Activated CD4-positive, CD25-positive, alpha-beta regulatory T cell treated with anti-CD3 and anti-CD28 coated beads, Interleukin-2, amount 50 U/mL, for 72 hours (primary cell): ENCODE measurements at places on chromosomes 4 and X.

- no peak for DNase-seq
These were observed 697.3 kb upstream of the MAGEB2 start for GRCh38 chrX:29518100-29518499.

GRCh38 chrX:55161581-55161980, 58.6 kb upstream of the PAGE5 start:
- DNase-seq = no peak

DNA sequence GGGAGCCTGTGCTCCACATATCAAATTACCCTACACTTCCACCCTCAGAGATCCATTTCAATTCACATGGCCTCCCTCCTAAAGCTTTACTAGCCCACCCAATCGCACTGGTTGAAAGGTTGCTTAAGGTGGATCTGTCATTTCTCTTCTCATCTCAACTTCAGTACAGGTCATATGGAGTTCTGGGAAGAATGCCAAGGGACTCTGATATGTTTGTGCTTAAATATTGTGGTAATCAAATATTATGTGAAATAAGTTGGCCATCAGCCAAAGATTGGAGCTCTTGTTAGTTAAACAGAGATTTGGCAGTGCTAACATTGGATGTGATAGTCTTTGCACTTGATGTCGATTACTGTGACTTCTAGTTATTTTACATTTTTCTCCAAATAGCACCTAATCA, 20.5 kb downstream of the SEPTIN6 start:
- DNase-seq = no peak

- no peak for DNase-seq
These were observed 87.6 kb downstream of the GAB1 start for GRCh38 chr4:143424276-143424675.

- no peak for DNase-seq
These were observed 14.5 kb upstream of the NALF2 start for GRCh38 chrX:69489625-69490024.

DNA sequence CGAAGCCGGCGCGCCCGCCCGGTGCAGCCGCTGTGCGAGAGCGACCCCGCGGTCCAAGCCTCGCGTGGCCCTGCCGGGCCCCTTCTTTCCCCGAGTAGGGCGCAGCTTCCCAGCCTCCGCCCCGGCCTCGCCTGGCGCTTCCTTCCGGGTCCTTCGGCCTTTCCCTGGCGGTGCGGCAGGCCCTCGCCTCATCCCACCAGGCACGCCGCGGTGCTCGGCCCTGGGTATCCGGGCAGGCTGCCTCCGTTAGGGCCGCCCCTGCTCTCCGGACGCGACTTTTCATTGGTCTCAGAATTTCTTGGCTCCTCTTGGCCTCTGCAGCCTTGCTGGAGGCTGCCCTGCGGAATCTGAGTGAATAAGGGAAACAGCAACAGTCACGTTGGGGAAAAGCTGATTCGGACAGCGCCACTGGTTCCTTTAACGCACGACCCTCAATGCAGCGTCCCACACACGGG, 429 bp downstream of the UVSSA start:
- peak; percentile 66 for DNase-seq

- DNase-seq = no peak
These were observed 60.3 kb downstream of the ARSJ start for GRCh38 chr4:113919145-113919544.

DNA sequence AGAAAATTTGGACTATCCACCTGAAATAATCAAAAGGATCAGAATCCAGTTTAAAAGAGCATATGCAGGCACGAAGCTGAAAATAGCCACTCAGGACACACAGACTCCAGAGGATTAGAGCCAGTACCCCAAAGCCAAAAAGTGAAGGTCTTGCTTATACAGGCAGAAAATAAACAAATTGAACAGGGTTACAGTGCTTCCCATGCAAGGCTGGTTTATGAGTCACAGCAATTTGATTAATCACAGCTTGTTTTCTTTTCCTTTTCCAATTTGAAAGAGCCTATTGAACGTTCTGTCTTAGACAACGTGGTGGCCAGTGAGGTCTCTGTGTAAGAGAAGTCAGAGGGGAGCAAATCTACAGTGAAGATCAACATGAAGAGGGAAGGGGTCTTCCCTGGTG, 10.2 kb downstream of the HGFAC start:
- no peak for DNase-seq

- DNase-seq = no peak
These were observed 444 bp upstream of the ARHGAP6 start for GRCh38 chrX:11666164-11666563.

DNA sequence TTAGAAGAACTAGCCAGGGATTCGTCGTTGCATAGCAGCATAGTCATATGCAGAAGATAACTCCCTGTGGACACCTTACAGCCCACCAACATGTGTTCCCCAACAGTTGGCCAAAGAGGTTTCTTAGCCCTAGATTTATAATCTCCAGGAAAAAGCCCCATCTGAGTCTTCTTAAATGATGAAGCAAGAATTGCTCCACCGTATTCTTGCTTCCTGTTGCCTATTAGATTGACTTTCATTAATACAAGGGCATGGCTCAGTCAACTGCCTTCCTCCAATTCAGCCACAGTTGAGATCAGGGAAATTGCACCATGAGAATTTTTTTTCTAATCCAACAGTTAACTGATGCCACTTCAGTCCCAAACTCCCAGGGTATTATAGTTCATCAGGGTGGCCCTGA, 5.2 kb upstream of the AFF2 start:
- DNase-seq = no peak

GRCh38 chrX:68978255-68978654, 149.4 kb downstream of the EFNB1 start:
- no peak for DNase-seq

DNA sequence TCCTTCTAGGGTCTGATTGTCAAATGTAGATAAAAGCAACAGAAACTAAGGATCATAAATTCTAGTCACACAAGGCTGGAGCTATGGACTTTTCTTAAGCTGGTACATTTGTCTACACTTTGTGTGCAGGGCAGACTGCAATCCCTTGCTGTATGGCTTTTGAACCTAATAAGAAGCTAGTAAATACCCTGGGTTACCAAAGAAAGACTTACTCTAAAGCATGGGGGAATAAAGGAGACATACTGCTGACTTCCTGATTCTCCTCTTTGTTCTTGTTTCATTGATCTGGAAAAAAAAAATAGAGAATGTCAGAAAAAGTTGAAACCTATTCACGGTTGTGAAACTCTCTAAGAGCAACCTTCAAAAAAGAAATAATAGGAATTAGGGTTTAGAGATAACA, 216.6 kb upstream of the TLL1 start:
- no peak for DNase-seq

- no peak for DNase-seq
These were observed 97.3 kb downstream of the RS1 start for GRCh38 chrX:18574591-18574990.

DNA sequence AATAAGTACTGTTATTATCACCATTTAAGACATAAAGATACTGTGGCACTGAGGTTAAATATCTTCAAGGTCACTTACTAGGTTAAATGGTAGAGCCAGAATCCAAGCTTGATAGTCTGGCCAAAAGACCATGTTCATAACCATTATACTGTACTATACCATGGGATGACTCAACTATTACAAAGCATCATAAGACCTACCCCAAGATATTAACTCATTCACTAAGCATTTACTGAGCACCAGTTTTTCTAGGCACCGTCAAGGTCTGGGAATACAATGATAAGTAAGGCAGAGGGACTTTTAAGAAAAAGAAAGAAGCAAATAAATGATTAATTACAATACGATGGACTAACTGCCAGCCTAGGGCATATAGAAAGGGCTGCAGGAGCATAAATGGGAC, 95.5 kb upstream of the KCTD8 start:
- DNase-seq = no peak

DNA sequence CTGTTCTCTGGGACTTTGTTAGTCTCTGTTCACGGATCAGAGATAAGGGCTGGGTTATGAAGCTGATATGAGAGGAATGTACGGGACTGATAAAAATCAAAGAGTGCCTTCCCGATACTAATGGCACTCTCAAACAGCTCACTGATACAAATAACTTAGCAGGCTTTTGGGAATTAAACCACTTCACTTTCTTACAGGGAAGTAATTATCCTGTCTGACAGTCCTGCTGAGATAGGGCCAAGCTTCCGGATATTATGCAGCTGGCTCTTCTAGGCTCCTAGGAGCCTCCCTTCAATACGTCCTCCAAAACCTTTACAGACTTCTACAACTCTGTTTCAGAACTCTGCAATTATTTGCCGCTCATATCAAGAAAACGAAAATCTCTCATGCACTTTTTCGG, 418.0 kb downstream of the NLGN4X start:
- DNase-seq = no peak

DNA sequence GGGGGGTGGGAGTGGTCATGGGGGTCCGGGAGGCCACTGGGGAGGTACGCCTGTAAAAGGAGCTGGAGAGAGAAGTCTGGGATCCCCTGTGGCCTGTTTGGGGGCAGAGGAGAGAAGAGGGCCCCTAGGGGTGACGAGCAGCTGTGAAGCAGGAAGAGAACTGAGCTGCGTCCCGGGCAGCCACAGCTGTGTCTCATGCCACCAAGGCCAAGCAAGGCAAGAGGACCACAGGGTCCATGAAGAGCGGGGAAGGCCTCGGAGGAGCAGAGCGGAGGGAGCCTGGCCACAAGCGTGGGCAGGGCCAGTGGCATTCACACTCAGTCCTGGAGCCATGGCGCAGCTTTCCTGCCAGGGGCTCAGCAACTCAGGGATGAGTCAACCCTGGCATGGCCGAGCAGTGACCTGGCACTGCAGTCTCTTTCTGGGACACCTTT, 13.6 kb upstream of the NAT8L start:
- no peak for DNase-seq

GRCh38 chr4:185134307-185134869, 8.7 kb upstream of the SLC25A4 start:
- DNase-seq = no peak

DNA sequence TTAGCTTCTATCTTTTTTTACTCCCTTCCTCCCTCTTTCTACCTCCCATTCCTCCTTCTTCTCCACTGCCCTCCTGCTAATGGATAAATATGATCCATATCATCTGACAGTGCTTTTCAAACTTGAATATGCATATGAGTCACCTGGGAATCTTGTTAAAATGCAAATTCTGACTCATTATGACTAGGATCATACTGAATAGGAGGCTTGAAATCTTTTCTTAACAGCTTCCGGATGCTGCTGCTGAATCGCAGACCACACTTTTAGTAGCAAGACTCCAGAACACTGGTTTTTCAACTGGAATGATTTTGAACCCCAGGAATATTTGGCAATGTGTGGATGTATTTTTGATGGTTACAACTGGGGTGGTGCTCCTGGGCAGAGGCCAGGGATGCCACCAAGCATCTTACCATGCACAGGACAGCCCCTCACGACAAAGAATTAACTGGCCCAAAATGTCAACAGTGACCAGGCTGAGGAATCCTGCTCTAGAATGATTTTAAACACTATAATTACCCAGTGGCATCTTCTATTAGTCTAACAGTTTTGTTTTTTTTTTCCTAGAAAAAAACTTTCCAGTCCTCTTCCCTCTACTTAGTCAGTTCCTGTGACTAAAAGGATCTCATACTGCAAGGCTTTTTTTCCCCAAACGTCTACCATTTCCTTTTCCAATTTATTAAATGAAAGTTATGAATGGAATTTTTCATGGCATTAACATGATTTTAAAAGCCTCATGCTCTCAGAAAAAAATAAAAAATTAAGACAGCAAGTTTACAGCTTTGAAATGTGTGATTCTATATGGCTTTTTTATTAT, 10.6 kb upstream of the PYURF start:
- no peak for DNase-seq

- no peak for DNase-seq
These were observed 12.1 kb downstream of the TIGD2 start for GRCh38 chr4:89123451-89123851.

DNA sequence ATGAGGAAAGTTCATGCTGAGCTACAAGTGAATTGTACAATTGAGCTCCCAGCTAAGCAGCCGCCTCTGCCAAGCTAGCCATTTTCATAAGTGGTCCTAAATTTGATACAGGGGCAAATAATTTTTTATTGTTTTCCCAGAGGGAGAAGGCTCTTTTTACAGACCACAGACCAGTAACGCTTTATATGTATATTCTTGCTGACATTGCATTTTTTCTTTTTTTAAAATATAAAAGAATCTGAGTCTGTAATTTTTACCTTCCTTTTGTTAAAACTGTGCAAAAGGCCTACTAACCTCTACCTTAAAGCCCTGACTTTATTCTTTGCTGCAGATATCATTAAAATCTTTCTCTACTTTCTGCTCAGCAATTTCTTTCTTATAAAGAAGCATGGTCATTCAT, 501.2 kb upstream of the INTU start:
- no peak for DNase-seq

DNA sequence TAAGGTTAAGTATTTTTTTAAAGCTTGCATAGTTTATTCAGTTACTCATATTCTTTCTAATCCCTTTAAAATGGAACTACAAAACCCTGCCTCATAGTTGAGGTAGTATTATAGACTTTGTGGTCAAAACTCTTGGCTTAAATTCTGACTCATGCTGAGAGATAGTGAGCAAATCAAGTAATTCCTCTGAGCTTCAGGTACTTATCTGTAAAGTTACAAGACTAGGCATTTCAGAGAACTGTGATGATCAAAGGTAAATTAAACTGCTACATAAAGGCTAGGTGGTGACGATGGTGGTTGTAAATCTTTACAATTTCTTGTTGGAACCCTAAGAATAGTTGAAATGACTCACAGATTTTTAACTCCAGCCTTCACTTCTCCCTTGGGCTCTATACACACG, 3.2 kb upstream of the CLOCK start:
- DNase-seq = no peak

GRCh38 chr4:142824368-142824767, 21.7 kb downstream of the INPP4B start:
- DNase-seq = no peak

- no peak for DNase-seq
These were observed 167.5 kb downstream of the CDS1 start for GRCh38 chr4:84750260-84750959.

DNA sequence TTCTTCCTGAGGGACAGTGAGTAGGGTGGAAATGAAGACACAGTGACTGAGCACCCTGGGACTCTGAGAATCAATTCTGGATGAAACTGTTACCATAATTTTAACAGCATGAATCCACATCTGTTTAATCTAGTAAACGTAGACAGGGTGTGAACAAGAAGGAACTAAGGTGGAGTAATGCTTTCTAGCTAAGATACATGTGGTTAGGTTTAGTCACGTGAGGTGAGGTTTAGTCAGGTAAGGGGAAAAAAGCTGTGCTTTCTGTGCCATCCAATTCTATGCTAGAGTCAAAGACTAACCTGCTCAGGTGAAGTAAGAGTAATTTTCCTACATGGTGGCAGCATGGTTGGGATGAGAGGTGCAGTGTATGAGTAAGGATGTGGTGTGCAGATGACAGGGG, 54.0 kb upstream of the C4orf54 start:
- DNase-seq = no peak
